ENCODE measurements at places on chromosomes 2 and 18.

- no peak for DNase-seq
Observed at GRCh38 chr2:237623428-237624403, 3.7 kb upstream of the LRRFIP1 start.

DNA sequence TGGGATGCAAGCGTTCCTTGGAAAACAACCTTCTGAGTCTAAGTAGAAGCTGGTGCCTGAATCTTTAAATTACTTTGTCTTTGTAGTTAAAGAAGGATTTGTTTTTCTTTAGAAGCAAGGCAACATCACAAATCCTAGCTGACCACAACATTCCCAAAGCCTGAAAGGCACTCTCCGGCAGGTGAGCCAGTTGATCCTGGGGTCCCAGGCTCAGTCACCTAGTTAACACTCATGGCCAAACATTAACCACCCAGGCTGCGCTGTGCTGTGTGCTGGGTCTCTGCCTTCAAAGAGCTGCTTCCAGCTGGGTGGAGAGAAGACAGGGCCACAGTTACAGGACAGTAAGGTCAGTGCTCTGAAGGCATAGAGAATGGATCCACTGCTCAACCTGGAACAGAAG is 120.0 kb upstream of the TRIB2 start:
- no peak for DNase-seq

GRCh38 chr2:234372506-234372905 is 124.4 kb downstream of the ARL4C start:
- no peak for DNase-seq

GRCh38 chr2:118294063-118294462 is 205.8 kb downstream of the INSIG2 start:
- no peak for DNase-seq

DNA sequence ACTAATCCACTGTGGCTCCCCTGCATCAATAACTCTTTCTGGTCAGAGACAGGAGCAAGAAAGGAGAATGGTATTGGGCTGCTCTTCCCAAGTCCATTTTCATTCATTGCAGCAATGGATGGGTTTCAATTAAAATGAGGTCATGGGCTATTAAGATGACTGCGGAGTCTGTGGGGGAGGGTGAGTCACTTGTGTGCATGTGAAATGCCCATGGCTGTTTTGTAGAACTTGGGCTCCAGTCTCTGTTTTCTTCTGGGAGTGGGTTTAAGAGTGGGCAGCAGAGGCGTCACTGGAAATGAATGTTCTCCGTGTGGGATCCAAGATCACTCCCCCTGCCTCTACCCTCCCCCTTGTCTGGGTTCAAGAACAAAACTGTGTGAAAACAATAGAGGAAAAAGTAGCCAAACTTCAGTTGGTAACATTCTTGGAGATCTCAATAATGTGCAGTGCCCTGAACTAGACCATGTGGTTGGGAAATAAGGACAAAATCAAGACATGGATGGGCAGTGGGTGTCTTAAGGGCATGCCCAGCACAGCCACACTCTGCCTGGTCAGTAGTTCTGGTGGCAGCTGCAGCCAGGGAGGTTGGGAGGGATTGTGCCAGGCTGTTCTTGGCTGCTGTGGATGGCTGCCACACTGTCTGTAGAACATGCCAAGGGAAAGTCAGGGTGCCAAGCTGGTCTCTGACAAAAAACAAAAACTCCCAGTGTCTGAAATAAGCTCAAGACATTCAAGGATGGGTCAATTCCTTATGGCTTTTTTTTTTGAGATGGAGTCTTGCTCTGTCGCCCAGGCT is 68.2 kb upstream of the CXCR4 start:
- DNase-seq: no peak

- no peak for DNase-seq
Observed at GRCh38 chr18:73850782-73851181, 296.9 kb downstream of the FBXO15 start.

DNA sequence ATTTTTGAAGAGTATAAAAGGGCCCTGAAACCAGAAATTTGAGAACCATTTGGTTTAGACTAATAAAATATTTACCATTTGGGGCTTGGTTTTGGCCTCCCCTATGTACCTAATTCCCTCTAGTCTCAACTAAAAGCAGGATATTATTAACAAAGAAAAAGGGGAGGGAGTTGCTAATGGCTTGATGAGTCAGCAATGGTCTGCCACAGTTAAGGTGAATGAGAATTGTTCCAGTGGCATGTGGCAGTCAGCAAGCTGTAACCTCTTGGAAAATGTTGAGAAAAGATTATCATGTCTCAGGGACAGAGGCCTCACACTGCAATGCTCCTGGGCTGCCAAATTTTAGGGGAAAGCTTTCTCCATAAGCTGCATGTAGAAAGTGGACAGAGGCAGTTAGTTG is 20.1 kb upstream of the SLC39A10 start:
- DNase-seq: no peak

DNA sequence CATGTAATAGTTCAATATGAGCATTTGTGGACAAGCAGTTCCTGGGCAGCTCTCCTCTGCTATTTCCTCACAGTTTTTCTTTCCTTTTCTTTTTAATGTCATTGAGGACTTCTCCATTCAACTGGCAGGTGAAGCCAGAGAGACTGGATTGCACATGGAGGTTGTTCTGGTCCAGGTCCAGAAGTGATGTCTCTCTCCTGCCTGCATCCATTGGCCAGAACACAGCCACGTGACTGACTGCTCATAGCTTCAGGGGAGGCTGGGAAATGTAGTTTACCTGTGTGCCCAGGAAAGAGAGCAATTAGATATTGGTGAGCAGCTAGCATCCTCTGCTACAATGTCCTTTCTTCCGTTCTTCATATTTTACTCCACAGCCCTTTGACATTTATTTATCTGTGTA is 20.2 kb upstream of the ADAM23 start:
- no peak for DNase-seq

DNA sequence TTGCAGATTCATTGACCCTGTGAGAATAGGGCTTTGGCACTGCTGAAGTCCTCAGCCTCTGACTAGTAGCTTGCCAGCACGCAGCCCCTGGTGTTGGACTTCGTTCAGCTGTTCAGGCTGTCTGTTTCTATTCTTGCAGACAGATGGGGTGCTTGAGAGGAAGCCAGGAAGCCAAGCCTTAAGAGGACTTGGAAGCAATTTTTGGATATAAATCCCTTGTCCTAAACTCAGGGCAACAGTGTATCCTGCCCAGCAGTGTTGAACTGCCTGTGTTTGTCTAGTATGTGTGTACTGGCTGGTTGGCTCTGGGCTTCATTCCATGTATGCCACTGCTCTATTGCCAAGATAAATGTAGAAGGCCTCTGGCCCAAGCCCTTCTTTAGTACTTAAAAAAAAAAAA is 108.6 kb downstream of the COMMD1 start:
- peak; percentile 74 for DNase-seq

DNA sequence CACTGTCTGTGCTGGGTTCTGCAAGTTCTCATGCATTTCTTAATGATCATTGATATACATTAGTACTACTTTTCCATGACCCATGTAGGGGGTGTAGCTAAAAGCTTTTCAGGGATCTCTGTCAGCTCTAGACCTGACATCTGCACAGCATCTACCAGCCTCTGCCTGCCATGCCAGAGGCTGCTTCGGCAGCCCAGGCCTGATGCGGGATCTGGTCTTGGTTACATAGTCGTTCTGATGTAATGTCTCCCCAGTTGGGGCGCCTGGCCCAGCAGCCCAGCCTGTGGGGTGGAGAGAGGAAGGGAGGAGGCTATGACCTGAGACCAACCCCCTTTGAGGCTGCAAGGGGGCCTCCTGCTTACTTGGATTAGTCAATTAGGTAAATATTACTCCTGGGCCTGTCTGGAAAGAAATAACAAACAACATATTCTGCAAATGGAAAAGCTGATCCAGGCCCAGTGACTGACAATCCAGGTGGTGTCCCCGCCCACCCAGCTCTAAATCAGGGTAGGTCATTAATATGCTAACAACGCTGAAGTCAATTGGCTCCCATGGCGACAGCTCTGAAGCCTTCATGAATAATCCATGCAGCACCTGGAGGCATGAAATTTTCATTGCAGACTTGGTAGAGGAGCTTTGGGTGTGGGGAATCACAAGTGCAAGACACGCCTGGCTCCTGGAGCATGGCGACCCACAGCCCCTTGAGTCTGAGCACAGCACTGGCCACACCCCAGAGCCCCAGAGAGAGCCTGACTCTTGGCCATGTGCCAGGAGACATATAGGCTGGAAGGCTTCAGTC is 575.3 kb downstream of the CMPK2 start:
- DNase-seq: no peak

Measured in NCI-H1694 (cell line).